ENCODE measurements at places on chromosomes 2 and 18.

- DNase-seq: no peak
Observed at GRCh38 chr2:216960671-216961268, 100.9 kb upstream of the TNP1 start.

DNA sequence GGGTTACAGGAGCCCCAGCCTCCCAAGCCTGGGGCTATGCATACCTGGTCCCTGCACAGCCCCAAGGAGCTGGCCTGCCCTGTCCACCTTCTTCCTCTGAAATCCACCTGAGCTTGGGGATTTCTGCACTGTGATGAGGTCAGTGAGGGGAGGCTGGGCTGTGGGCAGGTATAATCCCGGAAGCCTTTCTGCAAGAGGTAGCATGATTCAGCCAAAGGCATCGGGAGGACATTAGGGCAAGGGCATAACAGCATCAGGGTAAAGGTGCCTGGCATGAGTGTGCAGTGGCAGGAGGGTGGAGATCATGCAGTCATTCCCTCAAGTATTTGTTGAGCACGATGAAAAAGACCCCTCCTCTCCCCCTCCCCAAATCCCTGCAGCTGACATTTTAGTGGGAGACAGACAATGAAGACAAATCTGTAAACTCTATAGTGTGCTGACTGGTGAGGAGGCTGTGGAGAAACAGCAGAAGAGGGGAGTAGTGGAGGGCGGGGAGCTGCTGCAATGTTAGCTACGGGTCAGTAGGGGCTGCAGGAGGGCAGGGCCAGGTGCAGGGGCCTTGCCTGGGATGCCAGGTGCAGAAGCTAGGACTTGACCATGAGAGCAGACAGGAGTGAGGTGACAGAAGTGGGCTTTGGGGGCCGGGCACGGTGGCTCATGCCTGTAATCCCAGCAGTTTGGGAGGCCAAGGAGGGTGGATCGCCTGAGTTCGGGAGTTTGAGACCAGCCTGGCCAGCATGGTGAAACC lies 18.7 kb downstream of the ZFP36L2 start:
- peak; percentile 69 for DNase-seq

GRCh38 chr2:177348733-177349693 lies 43.6 kb upstream of the AGPS start:
- no peak for DNase-seq

DNA sequence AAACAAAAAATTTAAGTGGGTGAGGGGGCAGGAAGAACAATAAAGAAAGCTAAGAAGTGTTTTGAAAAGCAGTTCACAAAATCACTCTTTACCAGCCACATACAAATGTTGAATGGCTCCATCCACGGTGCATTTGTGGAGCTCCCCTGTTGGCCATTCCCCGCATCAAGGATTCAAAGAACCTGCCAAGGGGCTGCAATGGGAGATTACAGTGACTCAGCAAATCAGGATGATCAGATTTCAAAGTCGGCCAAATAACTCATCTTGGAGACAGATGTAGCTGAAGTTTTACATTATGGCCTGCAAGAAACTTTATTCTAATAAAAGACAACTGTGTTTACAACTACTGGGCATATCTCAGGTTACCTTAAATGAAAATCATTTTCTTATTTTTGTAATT lies 26.9 kb downstream of the COL4A3 start:
- DNase-seq: no peak

- peak; percentile 30 for DNase-seq
Observed at GRCh38 chr2:164205347-164205746, 415.9 kb downstream of the GRB14 start.

DNA sequence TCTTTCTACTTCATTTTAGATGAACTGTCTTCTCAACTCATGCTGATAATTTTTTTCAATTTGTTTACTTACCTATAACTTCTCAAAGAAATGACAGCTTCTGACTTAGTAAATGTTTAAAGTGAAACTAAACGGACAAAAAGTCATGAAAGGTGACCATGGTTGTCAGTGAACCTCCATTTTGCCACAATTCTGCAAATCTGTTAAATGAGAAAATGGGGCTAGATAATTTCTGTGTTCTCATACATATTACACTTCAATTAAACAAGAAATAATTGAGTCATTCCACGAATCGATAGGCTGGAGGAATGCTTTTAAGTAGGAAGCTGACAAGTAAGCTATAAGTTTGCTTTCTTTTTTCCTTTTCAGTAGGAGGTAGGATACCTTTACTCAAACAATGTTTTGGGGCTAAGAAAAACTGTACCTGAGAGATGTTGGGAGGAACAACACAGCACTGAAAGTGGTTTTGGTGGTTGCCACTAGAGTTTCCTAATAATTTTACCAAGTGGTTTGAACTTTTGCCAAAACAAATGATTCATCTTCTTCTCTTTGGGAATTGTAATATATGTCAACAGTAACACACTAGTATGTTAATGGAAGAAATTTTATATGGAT lies 17.1 kb downstream of the DYNAP start:
- peak; percentile 87 for DNase-seq

DNA sequence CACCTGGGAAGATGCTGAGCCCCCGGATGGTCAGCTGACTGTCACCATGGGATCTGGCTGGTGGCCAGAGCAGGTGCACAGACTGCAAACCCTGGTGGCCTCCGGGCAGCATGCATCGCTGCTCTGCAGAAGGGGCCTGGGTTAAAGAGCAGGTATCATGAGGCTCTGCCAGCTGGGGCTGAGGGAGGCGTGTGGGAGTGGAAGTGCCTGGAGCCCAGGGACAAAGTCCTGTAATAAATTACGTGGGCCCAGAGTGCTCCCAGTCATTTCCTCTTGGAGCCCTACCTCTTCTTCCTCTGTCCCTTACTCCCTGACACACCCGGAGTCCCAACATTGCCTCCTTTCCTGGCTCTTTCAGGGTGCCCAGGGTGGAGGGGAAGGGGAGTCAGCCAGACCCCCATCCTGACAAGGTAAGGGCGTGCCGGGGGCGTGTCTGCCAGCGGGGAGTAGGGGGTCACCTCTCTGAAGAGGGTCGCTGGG lies at the start of gene MYO7B:
Gene MYO7B, plus strand, starts transcription at position 262 of the 480 bp plus-strand sequence. CDS start 24,040 bp downstream, outside the sequence.
- DNase-seq: no peak

GRCh38 chr2:45585267-45585861 lies 25.7 kb downstream of the SRBD1 start:
- peak; percentile 67 for DNase-seq

DNA sequence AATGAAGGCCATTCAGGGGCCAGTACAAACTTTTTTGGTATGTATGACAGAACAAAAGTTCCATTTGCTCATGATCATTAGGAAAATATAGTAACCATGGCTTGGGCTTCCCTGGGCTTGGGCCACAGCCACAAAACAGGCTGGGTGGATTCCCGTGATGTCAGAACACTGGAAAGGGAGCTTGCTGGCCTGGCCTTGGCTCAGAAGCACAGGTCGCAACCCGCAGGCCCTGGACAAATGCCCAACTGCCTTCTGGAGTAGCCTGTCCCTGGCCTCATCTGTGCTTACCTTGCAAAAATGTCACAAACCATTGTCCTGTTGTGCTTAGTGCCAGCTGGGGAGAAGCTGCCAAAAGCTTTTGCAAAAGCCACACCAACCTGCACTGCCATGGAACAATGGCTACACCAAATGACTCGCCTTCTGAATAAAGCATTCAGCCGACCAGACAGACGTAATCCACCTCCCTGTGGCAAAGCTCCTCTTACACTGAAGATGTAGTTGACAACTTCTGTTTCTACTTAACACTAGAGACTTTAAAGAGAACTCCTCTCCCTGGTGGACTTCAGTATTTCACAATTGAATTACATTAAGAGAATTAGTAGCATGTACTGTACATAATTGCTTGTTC lies 125.5 kb downstream of the ANKRD44 start:
- peak; percentile 18 for DNase-seq

DNA sequence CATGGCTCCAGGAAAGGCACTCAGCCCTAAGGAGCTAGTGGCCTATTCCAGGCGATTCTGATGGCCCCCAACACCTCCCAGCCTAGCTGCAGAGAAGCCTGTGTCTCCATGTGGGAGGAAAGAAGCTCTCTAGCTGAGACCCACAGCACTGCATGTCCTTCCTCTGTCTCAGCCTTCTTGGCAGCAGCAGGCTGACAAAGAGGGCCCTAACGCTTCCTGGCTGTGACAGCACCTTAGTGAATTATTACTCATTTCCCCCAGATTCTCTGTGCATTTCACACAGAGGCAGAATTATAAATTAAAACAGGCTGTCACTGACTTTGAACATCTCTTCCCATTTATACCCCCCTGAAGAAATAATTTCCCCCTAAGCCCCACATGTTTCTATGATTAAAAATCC lies 206.8 kb downstream of the CLIP4 start:
- DNase-seq: peak; percentile 42

- no peak for DNase-seq
Observed at GRCh38 chr2:63780518-63781155, 61.1 kb upstream of the UGP2 start.

DNA sequence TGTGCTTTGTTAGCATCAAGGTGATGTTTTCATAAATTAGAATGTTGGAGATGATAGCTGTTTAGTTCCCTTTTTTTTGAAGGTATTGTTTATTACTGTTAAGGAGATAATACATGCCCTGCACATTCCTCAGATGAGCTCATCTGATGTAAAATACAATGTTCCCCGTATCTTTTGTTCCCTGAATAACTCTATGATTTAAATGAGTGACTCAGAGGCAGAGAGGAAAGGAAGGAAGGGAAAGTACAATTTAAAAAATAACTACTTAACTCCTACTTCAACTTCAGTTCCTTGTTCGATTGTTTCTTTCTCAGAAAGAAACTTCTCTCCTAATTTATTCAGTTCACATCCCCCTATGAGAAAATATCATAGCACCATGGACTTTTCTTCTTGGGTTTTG lies 208.7 kb downstream of the KCNE4 start:
- peak; percentile 74 for DNase-seq

- peak; percentile 17 for DNase-seq
Observed at GRCh38 chr2:142041105-142041504, 89.7 kb downstream of the LRP1B start.

- peak; percentile 18 for DNase-seq
Observed at GRCh38 chr2:289362-290089, 1.6 kb upstream of the ALKAL2 start.

DNA sequence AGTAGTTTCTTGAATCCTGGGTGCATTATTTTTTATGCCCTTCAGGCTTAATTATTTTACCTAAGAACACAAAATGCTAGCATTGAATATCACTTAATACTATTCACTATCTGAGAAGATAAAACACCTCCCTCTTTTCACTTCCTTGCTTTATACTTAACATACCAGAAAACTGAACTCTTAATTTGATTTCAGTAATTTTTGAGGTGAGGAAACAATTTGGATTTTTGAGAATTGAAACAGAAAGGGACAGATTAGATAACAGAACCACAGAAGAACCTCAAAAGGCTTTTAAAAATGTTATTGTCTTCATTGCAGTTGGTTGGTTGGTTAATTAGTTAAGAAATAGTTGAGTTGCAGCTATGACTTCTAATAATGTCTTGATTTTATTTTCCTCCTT lies 69.5 kb downstream of the GPD2 start:
- no peak for DNase-seq

GRCh38 chr2:27804146-27804545 lies 32.6 kb downstream of the MRPL33 start:
- DNase-seq: no peak

GRCh38 chr18:25164848-25165811 lies 186.8 kb downstream of the ZNF521 start:
- DNase-seq: no peak

DNA sequence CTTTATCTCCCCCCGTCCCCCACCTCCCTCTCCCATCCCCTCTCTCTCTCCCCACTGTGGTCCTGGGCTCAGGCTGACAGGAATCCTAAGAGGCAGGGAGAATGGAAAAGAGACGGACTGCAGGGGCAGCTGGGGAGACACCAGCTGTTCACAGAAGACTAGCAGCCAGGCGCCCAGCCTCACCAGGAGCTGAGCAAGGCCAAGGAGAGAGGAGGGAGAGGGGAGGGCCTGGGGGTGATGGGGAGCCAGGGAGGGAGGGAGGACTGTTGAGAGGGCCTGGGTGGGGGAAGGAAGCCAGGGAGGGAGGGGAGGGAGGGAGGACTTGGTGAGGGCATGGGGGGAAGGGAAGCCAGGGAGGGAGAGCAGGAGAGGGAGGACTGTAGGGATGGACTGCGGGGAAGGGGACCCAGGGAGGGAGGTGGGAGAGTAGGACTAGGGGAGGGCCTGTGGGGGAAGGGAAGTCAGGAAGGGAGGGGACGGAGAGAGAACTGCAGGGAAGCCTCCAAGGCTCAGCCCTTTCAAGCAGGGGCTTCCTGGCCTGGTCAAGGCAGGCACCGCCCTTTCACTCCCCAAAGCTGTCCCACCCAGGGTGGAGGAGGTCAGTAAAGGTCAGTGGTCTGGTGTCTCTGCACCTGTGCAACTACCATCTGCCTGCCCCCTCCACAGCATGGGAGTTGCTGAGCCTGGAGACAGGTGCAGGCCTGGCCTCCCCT lies 517.7 kb upstream of the MYT1L start:
- DNase-seq: no peak

- DNase-seq: peak; percentile 100
Observed at GRCh38 chr2:44167908-44168680, 581 bp upstream of the PPM1B start.

GRCh38 chr2:235803028-235803427 lies 309.2 kb downstream of the AGAP1 start:
- DNase-seq: peak; percentile 15

GRCh38 chr2:239946562-239946863 lies 78.6 kb downstream of the NDUFA10 start:
- no peak for DNase-seq

DNA sequence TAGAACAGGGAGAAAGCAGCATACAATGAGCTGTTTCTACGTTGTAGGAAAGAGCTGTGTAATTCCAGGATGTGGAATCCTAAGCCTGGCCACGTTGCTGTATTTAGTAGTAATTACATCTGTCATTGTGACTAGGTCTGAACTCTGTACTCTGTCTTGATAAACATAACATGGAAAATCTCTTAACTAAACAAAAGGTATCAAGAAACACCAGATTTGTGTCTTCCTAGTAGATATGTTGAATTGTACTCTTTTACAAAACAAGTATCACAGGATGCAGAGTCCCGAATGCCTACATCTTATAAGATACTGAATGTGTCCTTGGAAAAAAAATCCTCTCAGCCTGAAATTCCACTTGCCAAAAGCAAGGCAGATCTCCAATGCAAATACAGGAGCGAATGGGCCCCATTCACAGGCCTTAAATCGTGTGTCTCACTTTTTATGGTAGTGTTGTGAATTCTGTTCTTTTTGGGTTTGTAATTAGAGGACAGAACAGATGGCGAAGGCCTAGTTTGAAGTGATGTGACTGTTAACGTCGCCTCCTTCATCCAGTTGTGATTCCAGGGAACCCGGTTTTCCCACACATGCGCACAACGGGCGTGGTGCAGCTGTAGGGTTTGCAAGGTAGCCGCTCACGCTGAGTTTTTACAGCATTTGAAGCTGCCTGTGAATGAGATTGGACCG lies 246.5 kb downstream of the GBX2 start:
- no peak for DNase-seq

GRCh38 chr2:68662466-68662865 lies 19.1 kb downstream of the PROKR1 start:
- DNase-seq: no peak

All from epithelial cell of esophagus (primary cell).